AG08396 (cell line): ENCODE measurements at places on chromosomes 12 and 14.

DNA sequence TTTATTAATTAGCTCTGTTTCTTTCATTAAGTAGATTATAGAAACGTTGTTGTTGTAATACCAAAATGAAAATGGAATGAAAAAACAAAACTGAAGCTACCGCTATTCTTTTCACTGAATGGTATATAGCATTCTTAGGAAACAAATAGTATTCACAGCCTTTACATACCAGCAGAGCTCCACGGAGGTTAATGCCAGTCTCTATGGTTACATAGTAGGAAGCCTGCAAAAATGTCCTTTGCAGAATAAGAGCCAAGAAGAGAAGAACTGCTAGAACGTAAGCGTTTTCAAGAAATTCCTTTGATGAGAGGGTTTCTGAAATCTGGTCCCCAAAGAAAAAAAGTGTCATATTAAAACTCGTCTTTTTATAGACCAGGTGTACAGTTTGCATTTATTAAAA, 30.6 kb downstream of the ABCC9 start:
- DNase-seq = no peak

DNA sequence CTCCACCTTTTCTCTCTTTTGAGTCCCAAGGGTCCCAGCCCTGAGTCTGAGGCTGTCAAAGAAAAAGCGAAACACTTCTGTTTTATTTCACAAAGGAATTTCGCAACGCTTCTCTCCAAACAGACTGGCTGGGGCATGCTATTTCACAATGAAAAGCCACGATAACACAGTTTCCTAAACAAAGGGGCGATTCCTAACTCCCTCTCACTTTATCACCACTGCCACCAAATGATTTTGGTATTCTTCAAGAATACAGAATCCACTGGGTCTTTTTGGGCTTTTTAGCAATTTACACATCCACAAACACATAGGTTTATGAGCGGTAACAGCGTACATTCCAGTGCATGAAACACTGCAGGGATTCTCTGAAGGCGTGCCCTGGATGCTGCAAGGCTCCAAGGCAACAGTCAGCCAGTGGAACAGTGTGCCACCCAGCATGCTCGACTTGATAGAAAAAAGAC, 161.2 kb downstream of the DAD1 start:
- DNase-seq = peak; percentile 42

DNA sequence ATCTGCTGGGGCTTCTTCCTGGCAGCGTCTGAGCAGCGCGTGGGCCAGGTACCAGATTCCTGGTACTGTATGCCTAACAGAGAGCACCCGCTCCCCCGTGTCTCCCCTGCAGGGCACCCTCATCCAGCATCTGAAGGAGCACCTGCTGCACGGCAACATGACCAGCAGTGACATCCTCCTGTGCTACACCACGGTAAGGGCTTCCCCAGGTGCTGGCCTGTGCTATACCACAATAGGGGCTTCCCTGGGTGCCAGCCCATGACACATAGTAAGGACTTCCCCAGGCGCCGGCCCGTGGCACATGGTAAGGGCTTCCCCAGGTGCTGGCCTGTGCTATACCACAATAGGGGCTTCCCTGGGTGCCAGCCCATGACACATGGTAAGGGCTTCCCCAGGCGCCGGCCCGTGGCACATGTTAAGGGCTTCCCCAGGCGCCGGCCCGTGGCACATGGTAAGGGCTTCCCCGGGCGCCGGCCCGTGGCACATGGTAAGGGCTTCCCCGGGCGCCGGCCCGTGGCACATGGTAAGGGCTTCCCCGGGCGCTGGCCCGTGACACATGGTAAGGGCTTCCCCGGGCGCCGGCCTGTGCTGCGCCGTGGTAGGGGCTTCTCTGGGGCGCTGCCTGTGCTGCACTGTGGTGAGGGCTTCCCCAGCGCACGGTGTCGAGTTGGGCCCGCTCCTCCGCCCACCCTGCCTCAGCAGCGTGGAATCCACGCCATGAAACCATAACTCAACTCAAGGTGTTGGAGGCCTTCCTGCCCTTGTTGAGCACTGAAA, 49.3 kb downstream of the AACS start:
- no peak for DNase-seq

DNA sequence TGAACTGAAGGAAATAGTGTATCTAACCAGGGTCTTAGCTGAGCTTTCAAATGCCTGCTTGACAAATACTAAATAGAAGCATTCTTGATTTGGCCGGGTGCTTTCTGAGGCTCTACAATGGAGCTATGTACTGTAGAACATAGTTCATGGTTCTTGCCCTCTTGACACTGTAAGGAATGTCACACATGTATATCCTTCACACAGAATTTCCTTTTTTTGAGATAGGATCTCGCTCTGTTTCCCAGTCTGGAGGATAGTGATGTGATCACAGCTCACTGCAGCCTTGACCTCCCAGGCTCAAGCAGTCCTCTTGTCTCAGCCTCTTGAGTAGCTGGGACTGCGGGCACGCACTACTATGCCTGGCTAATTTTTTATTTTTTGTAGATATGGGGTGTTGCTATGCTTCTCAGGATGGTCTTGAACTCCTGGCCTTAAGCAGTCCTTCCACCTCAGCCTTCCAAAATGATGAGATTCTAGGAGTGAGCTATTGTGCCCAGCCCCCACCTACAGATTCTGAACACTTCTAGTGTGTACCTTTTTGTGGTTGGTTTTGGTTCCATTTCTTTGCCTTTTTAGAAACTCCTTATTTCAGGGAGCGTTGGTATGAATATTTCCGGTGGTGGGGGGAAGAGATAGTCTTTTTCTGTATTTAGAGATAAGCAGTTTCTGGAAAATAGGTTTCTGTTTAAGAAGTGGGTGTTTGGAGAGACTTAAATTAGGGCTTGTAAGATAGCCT, 4.2 kb downstream of the MLXIP start:
- no peak for DNase-seq

GRCh38 chr14:39683691-39684260, 251.5 kb upstream of the FBXO33 start:
- no peak for DNase-seq

DNA sequence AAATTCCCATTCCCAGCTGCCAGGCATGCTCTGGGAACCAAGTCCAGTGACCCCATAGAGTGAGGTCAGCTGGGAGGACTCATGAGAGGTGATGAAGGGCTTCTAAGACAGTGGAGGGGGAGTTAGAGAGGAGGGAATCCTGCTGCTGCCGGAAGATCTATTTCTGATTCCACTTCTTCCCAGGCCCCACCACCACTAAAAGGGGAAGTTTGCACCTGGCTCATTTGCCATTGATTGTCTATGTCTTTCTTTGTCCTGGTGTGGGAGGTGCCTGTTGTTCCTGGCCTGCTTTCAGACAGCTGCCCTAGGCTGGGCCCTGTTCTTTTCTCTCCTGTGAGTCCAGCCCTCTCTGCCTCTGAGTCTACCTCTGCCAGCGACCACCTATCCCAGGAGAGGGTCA, 3.0 kb upstream of the KRT6A start:
- DNase-seq = no peak

GRCh38 chr12:89862511-89863445, 154.1 kb upstream of the ATP2B1 start:
- no peak for DNase-seq

GRCh38 chr14:96038558-96038919, 623 bp upstream of the C14orf132 start:
- DNase-seq = no peak

GRCh38 chr14:97057238-97058073, 260.3 kb downstream of the VRK1 start:
- no peak for DNase-seq

DNA sequence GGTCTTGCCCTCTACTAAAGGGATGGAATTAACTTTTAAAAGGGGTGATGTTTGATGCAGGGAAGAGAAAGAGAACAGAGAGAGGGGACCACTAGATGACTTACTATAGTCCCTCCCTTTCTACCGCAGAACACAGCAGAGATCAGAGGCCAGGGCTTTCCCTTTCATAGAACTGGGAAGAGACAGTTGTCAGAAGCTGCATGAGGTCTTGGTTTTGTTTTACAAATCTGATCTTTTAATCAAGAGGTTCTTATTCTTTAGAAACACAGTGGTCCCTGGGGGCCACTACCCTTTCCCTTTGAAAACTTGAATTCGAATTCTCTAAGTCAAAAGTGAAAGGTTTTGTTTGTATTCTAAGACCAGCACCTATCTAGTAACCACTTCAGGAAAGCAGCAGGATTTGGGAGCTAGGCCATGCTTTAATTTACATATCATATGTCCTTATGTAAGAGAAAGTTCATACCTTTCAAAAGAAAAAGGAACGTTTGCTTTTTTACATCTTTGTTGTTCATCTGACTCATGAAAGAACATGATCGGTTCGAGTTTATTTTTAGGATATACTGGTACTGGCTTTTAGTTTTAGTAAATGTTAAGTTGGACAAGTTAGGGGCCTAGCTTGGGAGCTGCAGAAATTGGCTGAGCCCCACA, 6.3 kb downstream of the FBXL14 start:
- DNase-seq = no peak

DNA sequence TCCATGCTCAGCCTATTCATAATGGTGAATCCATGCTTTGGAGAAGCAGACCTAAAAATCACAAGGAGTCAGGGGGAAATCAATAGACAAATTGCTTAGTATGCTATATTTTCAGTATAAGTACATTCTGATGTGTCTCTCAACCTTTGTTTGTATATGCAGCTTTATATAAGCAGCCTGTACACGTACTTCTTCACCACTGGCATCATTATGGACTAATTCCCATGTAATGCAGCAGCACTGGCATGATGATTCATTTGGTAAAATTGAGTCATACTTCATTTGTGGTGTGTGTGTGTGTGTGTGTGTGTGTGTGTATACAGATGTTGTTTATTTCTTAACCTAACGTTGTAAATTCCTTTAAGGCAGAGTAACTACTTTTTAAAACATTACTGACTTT, 10.9 kb downstream of the DCP1B start:
- peak; percentile 60 for DNase-seq

DNA sequence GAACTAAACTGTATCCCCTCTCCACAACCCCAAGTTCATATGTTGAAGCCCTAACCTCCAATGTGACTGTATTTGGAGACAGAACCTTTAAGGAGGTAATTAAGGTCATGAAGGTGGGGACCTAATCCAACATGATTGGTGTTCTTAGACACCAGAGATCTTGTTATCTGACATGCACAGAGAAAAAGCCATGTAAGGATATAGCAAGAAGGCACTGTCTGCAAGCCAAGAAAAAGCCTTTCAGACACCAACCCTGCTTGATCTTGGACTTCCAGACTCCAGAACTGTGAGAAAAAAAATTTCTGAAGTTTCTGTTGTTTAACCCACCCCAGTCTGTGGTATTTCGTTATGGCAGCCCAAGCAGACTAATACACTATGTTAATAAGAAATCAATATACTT, 62.2 kb upstream of the CFL2 start:
- DNase-seq = no peak

DNA sequence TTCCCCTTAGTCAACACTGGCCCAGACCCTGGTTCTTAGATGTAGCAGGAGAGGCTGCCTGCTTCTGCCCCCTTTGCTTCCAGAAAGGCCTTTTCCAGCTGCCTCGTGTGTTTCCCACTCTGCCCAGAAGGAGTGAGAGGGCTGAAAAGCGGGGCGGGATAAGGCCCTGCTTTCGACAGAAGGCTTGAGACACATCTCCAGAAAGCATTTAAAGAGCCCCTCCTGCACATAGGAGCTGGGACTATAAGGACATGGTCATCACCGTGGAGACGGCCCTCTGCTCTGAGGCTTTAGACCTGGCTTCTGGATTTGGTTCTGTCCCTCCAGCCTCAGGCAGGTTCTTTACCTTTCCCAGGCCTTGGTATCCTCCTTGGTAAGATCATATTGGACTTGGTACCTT, 11.9 kb downstream of the CALM1 start:
- DNase-seq = no peak

- peak; percentile 19 for DNase-seq
These were observed 217.9 kb downstream of the CRADD start for GRCh38 chr12:93895089-93895445.

DNA sequence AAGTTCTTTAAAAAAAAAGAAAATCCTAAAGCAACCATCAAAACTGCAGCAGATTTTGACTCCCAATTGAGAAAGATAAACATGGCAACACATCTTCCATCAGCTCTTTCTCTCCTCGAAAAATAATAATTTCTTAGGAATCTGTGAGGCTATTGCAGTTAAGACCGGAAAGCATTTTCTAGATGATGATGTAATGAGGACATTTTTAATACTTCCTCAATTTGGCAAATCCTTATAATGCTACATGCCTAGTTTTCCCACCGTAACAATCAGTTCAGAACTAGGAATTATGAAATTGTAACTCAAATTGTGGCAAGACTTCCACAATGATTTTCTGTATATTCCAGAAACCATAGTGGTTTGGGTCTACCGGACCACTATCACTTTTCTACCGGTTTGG, 180.9 kb upstream of the PDE3A start:
- no peak for DNase-seq

DNA sequence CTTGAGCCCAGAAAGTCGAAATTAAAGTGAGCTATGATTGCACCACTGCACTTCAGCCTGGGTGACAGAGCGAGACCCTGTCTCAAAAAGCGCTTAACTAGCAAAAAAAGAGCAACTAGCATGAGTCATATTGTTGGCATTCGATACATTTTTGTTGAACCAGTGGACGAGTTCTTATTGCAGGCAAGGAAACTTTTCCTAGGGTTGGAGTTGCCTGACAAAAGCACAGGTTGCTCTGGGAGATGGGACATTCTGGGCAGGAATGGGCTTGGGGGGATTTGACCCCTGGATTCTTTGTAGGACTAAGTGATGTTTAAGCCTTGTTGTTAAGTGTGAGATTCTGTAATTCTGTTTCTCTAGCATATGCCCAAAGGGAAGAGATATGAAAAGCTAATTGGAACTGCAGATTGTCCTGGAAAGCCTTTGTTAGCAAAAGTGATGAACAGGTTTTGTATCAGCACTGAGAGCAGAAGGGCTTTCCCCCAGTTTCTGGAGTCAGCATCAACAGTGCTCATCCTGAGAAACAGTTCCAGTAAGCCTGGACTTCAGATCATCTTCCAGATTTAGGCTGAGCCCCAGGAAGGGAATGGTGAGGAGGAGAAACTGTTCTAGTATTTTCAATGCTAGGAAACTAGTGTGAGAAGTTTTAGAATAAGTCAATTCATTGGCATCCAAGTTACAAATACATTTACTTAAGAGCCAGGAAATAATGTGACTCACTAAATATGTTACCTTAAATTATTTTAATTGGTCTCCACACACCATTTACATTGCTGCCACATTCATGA, 123.1 kb downstream of the SRGAP1 start:
- DNase-seq = no peak

- no peak for DNase-seq
These were observed 44.8 kb downstream of the PLXNC1 start for GRCh38 chr12:94193168-94193567.

DNA sequence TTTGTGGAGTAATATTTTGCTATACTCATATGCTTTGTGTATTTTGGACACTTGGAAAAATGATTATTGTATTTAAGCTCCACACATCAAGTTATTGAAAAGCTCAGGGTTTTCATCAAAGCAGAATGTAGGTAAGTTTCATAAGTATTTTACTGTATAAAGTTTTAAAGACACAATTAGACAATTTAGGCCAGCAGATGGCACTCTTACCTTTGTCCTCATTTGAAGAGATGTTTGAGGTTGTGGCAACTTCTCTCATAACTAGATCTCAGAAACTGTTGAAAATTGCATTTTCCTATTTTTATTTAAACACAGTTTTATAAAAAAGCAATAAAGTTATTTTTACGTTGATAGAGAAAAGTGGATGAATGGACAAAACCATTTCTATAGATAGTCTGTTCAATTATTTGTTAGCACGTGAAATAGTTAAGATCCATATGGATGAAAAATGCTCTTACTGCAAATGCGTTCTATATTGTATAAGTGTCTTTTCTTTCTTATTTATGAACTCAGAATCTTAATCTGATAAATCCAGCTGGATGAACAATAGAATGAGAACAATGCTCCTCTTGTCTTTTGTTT, 300.0 kb downstream of the AEBP2 start:
- DNase-seq = peak; percentile 30

GRCh38 chr14:99690636-99691035, 6.5 kb downstream of the CYP46A1 start:
- DNase-seq = no peak

GRCh38 chr14:73457924-73458182, 493 bp downstream of the NUMB start:
- DNase-seq = no peak
